ENCODE measurements at places on chromosomes 1 and 21. TPM values are rescaled to one million over a fixed set of nuclear protein-coding genes. Genes with fewer than 3 reads are reported as not detected.
A peak's percentile ranks its signal among the peaks of the same experiment; 100 is the strongest.

The SPOCD1 gene
- 1.5 TPM for total RNA-seq

The FGR gene
- total RNA-seq: 0.46 TPM

The AADACL4 gene
- not detected for total RNA-seq

The LAPTM5 gene
- total RNA-seq: 80.5 TPM

The CNR2 gene
- not detected for total RNA-seq

The EVA1B gene
- total RNA-seq: 87.9 TPM

The FMO3 gene
- not detected for total RNA-seq

DNA sequence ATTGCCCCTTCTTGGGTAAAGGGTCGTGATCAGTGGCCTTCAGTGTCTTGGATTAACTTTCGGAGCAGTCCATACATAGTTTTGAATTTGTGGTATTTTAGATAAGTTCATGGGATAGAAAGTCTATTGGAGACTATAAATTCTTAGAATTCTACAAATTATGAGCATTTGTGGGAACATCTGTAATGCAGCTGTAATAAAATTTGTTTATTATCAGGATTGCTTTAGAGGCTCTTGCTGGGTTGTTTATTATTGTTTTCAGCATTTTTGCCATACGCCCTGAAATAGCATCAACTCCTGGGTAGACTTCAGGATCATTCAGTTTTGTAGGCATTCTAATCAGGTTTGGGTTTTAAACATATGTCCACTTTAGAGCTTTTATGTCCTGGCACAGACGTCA is 16.1 kb downstream of the LAMC1 start:
- DNase-seq: no peak

GRCh38 chr1:241603731-241604245 is 36.4 kb downstream of the CHML start:
- no peak for DNase-seq

DNA sequence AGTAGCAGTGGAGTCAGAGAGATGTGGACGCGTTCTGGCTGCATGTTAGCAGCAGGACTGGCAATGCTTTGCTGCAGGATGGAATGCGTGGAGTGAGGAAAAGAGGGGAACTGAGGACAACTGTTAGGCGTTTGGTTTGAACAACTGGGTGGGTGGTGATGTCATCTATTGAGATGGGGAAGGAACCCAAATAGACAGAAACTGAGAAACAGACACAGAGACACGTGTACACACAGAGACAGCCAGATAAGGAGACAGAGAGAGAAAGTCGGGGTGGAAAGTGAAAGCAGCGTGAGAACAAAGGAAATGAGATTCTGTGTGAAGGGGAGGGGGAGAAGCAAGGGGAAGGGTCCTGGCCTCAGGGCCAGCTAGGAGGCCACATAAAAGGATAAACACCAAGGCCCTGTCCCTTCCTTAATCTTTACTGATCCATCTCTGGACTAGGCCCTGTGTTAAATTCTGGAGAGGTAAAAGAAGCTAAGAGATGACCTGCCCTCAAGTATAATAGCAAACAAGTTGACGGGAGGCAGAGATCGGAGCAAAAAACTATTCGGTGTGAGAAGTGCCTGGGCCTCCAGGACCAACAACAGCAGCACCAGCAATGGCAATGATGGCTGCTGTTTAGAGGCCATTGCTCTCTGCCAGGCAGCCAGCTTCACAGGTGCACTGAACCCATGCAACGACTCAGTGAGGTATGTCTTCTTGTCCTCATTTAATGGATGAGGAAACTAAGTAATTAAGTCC is 31.6 kb downstream of the VWA5B1 start:
- DNase-seq: no peak

GRCh38 chr1:226203240-226203639 is 16.7 kb upstream of the ACBD3 start:
- DNase-seq: no peak

GRCh38 chr1:216598448-216598847 is 124.8 kb downstream of the ESRRG start:
- DNase-seq: no peak

DNA sequence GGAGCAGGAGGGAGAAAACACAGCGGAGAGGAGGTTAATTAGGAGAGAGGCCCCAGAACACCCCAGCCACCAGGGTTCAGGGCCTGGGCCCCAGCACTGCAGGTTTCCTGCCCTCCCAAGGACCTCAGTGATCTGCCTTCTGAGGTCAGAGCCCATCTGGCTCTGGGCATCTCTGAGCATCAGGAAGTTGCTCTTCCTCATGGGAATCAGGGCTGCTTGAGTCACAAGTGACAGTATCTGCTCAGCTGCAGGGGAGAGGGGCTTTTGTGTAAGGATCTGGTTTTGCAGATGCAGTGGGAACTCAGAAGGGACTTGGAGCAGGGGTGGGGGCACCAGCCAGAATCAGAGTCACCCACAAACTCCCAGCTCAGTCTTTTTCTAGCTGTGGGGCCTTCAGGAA is 472.1 kb downstream of the PTPRU start:
- DNase-seq: no peak

GRCh38 chr1:7478809-7479499 is 292.1 kb upstream of the VAMP3 start:
- no peak for DNase-seq

- DNase-seq: no peak
These were observed 407 bp downstream of the GALNT2 start for GRCh38 chr1:230067419-230067870.

DNA sequence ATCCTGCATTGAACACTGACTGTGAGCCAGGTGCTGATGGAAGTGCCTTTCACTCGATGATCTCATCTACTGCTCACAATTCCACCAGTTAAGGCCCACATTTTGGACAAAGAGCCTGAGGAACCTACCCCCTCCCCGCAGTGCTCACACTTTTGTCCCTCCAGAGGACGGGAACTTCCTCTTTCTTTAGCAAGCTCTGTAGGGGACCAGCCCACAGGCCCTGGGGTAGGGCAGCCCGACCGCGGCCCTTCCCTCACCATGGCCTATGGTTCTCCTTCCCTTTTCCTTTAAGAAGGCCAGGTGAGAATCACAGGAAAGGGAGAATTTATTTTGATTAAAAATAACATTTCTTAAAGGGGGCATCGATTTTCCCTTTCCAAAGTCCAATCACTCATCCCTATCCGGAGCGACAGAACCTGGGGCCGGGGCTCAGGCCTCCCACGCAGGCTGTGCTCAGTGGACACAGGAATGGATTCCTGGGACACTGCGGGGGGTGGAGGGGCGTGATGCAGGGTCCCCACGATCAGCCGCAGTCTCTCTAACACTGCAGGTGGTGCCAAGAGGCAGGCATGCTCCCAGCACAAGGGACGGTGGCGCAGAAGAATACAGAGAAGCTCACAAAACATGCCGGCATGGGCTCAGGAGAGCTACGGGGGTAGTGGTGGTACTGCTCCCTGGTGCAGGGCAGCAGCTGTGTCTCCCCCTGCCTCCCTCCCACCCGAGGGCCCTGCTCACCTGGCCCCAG is 8.9 kb upstream of the KCNE1 start:
- DNase-seq: no peak

DNA sequence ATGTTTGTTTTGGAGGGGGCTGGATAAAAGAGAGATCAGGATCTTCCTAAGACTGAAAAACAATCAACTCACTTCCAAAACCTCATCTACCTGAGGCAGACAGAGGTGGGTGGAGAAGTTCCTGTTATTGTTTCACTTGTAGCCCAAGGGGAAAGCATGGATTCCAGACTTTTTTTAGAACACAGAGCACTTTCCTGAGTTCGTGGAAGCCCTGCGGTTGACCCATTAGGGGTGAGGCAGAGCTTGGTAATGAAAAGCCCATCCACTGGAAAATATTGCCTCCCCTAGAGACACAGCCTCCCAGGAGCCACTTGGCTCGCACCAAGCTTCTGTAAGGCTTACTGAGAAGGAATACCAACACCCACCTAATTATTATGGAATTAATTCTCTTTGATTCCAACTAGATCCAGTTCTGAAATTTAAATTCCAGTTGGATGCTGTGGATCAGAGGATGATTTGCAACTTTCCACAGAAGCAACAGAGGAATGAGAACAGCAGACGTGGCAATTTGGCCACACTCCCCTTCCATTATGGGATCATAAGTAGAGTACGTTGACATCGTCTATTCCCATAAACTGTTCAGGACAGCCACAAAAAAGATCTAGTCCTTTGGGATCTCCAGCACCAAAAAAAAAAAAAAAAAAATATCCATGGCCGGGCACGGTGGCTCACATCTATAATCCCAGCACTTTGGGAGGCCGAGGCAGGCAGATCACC is 4.1 kb upstream of the PEF1 start:
- no peak for DNase-seq

GRCh38 chr21:27721675-27722074 is 754.8 kb upstream of the ADAMTS5 start:
- DNase-seq: no peak

DNA sequence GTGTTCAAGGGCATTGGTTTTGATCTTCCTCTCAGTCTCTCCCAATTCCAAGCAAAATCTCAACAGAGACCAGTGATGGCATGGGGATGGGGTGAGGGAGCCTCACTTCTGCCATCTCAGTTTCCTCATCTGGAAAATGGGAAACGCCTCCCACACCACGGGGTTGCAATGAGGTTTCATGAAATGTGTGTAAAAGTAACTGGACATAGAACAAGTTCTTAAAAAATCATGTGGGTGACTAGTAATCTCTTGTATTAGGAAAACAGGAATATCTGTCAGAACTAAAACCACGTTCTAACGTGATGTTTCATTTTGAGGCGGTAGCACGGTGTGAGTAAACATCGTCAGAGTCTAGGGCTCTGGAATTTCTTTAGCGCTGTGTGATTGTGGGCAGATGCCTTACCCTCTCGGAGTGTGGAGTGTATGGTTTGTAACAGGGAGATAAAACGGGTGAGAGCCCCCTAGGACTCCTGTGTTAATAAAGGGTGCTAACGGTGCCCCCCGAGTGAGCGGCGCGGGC is 55.5 kb upstream of the DNAJC6 start:
- DNase-seq: no peak

DNA sequence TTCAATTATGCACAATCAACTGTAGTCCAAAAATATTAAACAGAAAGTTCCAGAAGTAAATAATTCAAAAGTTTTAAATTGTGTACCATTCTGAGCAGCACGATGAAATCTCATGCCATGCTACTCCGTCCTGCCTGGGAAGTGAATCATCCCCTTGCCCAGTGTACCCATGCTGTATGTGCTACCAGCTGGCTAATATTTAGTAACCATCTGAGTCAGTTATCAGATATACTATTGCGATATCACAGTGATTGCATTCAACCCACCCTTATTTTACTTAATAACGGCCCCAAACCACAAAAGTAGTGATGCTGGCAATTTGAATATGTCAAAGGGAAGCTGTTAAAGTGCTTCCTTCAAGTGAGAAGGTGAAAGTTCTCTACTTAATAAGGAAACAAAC is 56.2 kb downstream of the EVI5 start:
- DNase-seq: no peak

GRCh38 chr1:168811176-168811575 is 82.2 kb upstream of the DPT start:
- no peak for DNase-seq

GRCh38 chr1:38559446-38560165 is 300.0 kb downstream of the RRAGC start:
- no peak for DNase-seq

DNA sequence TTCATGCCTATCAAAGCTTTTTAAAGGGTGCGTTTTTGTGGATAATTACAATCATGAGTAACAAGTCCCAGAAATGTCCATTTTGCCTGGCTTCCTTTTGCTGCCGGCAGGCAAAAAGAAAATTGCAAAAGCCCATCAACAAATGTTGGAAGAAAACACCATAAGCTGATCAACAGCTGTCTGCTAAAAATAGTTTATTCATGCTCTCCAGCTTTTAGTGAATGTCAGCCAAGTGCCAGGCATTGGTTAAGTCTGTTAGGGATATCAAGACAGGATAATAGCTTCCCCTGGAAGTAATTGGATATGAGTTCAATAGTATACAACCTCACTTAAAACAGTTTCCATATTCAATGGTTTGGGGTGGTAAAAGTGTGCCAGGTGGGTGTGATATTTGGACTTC is 13.6 kb upstream of the AGMAT start:
- no peak for DNase-seq

DNA sequence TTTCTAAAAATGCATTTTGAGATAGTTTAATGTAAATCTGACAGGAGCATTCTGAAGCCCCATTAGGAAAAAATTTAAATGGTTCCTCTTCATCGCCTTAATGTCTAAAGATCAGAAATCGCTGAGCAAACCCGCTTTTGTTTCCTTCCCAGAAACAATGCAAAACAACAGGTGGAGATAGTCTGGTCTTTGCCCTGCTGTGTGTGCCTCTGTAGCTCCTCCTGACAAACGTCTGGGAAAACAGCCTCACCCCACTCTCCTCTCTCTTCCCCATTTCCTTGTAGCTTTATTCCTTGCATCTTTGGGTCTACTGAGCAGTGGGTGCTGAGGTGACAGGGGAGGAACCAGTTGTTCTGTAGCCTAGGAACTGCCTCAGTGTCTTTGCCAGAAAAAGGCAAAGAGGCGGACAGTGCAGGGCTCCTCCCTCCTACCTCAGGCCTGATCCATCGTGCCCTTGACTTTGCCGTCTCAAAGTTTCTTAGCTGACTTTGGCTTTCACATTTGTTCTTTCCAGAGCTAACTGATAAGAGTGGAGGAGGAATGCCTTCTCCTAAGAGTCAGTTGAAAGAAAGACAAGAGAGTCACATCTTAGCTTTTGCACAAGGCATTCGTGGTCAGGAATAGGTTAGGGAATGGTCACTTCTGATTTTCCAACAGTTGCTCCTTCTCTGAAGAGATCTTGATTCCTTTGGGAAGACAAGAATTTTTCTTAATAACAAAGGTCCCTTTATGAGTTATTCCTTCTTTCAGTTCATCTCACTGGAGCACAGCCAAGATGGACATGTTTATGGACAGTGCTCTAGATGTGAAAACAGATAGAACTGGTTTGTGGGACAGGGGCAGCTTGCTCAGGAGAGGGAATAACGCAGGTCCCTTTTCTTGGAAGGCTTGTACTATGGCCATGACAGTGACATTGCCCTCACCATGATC is 24.9 kb downstream of the SYT11 start:
- no peak for DNase-seq

DNA sequence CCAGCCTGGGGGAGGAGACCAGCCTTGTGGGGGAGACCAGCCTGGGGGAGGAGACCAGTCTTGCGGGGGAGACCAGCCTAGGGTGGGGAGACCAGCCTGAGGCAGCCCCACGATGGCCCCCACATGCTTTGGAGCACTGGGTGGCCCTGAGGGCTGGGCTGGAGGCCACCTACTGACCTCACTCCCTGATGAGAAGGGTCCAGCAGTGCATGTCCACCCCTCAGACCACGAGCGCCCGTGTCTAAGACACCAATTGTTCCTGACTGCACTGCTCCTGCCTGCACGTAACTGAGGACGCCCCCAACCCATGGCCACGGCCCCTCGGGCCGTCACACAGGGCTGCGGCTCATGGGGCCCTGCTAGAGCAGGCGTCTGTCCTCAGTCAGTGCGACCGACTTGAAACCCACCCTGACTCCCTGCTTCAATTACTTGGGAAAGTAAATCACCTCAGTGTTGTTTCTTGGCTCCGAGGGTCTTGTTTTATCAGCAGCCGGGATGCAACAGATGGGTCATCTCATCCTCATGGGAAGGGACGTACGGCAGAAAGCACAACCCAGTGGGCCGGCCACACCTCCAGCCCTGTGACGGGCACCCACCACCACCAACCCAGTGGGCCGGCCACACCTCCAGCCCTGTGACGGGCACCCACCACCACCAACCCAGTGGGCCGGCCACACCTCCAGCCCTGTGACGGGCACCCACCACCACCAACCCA is at the start of gene SPATC1L:
TSS of gene SPATC1L (minus strand) at position 550 of the 715 bp plus-strand sequence. CDS start 1,643 bp downstream, outside the sequence.
- DNase-seq: peak; percentile 43

GRCh38 chr1:6986281-6986680 is 201.0 kb downstream of the CAMTA1 start:
- DNase-seq: no peak

Data from endothelial cell (in vitro differentiated cells).